Germinal center (tissue), 1 donor: ENCODE measurements at places on chromosomes 12 and 14.
A peak's percentile ranks its signal among the peaks of the same experiment; 100 is the strongest.

GRCh38 chr14:80956922-80957321, 1.5 kb downstream of the TSHR start:
- peak; percentile 18 for DNase-seq

DNA sequence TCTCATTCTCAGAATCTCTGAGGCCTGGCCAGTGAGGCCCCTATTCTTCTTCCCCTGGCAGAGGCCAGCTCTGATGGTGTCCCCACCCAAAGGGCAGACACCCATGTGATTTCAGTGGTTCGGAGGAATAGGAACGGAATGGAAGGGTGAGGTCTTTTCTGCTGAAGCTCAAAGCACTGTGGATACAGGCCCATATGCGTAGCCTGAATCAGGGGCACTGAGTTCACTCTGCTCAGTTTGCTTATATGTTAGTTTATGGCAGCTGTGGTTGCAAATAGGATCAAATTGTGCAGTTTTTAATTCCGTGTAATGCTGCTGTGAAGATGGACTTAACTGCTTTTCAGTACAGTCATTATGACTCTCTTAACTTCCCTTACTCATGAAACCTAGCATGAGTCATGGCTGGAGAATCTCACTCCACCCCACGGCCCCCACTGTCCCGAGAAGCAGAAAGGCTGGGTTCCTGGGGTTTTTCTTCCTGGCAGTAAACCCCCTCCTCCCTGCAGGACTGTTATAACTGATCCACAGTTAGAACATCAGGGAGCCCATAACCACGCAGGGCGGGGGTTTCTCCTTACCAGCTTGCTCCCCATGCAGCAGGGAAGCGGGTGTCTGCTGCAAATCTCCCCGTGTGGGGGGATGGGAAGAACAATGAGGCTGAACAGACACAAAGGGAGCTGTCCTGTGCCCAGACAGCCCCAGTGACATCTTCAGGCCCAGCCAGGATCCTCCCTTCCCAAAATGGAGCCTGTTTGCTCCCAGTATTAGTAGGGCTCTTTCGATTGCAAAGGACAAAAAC, 122.7 kb downstream of the SLC38A6 start:
- no peak for DNase-seq

DNA sequence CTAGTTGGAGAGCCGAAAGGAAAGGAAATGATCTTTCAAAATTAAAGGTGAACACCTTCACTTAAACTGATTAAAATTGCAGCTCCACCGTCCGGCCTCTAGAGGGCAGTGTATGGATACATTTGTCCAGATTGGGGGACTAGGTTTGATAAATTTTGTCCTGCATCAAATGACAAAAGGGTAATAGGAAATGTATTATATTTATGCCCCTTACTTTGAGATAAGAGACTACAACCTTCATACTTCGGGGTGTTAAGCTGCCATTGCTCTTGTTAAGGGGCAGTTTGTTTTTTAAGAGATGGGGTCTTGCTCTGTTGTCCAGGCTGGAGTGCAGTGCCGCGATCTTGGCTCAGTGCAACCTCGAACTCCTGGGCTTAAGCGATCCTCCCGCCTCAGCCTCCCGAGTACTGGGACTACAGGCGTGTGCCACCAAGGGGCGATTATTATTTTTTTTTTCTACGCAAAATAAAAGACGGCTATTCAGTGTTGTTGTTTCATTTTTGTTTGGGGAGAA, 818 bp upstream of the SUOX start:
- peak; percentile 73 for DNase-seq

GRCh38 chr12:54932038-54932437, 52.5 kb downstream of the TESPA1 start:
- no peak for DNase-seq

DNA sequence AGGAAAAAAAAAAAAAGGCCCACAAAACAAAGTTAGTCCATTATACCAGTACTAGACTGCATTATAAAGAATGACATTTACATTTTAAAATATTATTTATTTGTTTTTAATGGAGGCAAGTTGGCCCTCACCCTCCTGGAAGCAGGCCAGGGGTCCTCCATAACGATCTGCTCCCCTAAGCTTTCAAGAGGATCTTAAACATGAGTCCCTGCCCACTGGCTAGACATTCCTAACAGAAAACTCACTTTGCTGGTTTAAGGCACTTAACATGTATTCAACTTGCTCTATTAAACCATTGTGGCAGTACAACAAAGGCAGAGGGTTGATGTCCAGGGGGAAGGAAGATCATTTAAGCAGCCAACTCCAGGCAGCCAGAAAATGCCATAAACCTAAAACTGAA, 111.4 kb downstream of the STXBP6 start:
- no peak for DNase-seq

DNA sequence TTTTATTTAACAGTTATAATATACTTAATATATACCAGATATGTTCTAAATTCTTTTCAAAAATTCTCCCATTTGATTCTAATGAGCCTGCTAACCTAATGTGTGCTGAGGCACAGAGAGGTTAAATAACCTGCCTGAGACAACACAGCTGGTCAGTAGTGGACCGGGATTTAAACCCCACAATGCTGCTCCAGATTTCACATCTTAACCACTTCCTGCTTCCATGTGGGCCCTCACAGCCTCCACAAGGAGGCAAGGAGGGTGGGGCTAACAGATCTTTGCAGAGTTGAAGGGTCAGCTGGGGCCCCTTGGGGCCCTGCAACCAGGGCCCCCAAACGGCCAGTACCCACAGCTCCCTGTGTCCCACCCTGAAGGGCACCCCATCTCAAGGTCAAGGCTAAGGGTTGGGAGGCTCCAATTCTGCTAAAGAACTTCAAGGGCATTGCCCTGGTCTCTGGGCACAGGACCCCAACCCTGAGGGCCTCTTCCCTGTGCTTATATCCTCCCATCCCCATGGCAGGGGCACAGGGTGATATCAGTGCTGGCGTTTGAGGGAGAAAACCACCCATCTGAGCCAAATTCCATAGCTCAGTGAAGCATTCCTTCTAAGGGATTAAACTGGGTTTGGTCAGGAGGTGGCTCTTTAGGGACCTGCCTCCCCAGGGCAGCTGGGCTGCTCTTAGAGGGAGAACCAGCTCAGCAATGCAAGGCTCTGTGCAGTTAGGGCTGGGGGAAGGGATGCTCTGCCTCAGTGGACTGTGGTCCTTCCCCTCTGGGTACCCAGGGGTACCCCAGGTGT, 2.2 kb downstream of the KRT80 start:
- DNase-seq: no peak

GRCh38 chr14:92665661-92666110, 82.7 kb downstream of the LGMN start:
- DNase-seq: no peak

GRCh38 chr12:49654715-49655114, 31.4 kb downstream of the PRPF40B start:
- DNase-seq: no peak

DNA sequence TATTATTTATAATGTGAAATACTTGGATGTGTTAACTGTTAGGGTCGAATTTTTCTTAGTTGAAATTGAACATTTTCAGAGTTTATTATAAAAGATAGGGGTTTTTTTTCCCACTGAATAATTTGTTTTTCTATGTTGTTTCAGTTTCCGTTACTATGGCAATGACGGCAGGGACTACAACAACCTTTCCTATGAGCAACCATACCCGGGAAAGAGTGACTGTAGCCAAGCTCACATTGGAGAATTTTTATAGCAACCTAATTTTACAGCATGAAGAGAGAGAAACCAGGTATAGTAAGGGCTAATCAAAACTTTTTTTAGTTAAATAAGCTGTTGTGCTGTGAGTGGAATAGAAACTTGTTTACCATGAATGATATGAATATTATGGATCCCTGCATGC, 35.1 kb upstream of the BMAL2 start:
- DNase-seq: no peak

DNA sequence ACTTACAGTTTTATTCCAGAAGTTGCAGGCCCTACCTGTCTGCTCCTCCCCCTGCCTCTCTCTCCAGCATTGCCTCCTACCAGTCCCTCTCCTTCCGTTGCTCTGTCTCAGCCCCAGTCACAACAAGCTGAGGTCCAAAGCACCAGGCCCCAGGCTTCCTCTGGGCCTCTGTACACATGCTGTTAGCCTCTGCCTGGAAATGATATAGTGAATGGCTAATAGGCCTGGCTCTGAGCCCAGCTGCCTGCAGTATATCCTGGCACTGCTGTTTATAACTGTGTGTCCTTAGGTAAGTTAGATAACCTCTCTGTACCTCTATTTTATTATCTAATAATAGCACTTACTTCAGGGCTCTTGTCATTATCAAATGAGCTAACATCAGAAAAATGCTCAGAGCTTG, 114.9 kb upstream of the PWP1 start:
- no peak for DNase-seq

GRCh38 chr14:94058128-94058673, 22.8 kb downstream of the DDX24 start:
- DNase-seq: no peak

DNA sequence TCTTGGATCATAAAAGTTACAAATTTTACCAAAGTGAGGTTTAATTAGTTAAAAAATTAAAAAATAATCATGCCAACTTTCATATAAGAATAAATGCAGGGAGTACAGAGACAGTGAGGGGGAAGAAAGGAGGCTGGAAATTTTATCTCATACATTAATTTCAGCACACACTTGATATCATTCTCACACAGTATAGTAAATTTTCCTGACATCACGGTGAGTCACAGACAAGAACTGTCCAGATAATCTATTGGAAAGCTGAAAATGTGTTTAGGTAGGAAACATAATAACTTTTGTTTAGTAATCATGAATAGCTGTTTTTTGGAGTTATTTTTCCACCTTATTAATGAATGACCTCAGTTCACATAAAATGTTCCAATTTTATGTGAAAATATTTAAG, 1204.8 kb downstream of the GALC start:
- no peak for DNase-seq

- DNase-seq: peak; percentile 35
Observed at GRCh38 chr12:46360908-46361666, 11.5 kb downstream of the SLC38A2 start.

- DNase-seq: no peak
Observed at GRCh38 chr12:105706321-105706972, 376.0 kb downstream of the C12orf75 start.

DNA sequence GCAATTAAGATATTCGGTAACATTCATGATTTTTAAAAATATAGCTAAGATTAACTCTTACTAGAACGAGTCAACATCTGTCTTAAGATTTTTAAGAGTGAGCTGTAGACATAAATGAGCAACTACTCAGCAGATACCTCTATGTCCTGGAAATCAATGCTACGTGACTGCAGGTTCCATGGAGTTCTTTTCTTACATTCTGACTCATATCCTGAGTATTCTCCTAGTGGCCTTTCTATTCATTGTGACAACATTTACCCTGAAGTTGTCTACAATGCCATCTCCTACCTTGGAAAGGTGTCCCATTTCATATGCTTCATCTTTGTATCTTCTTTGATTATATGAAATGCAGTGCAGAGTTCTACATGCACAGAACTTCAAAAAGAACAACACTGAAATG, 59.9 kb downstream of the PKP2 start:
- no peak for DNase-seq

GRCh38 chr12:88416786-88417185, 163.5 kb downstream of the KITLG start:
- DNase-seq: no peak

DNA sequence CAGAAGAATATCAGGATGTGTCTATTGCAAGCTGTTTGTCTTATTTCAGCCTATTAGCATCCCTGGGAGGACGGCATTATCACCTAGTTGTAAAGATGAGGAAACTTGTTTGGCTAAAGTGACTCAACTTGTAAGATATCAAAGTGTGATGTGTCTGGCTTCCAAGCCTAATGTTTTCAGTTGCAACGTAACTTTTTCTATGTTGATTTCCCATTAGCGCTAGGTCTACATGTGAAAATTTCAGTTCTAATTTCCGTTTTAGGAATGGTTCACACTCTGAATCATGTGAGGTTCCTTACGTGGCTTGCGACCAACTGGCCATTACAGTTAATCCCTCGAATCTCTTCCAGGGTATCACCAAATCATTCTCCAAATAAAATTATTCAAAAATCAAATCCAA, 58.0 kb downstream of the LLPH start:
- no peak for DNase-seq

- DNase-seq: peak; percentile 71
Observed at GRCh38 chr12:110937104-110937641, 16.8 kb upstream of the MYL2 start.

DNA sequence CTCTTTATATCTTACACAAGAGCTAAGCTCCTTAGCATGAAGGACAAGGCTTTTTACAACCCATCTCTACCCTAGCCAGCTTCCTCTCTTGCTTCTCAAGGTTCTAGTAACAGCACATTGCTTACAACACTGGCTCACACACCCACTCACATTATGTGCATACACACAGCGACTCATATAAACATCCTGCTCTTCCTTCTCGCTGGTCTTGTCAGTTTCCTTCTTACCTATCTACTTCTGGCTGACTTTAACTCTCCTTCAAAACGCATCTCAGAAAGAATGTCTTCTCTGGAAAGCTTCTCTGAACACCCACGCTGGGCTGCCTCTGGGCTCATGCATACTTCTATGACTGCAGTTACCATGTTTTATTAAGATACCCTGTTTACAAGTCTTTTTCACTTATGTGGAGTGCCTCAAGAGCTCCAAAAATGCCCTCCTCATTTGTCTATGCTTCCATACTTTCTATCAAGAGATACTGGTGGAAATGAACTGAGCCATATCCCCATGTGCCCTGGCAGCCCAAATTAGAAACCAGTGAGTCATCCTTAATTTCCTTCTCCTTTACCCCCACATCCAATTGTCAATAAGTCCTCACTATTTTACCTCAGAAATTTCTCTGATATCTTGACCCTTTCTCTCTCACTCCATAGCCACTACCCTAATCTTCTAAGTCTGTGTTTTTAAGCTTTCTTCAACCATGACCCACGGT, 126.9 kb upstream of the KRAS start:
- DNase-seq: peak; percentile 7

DNA sequence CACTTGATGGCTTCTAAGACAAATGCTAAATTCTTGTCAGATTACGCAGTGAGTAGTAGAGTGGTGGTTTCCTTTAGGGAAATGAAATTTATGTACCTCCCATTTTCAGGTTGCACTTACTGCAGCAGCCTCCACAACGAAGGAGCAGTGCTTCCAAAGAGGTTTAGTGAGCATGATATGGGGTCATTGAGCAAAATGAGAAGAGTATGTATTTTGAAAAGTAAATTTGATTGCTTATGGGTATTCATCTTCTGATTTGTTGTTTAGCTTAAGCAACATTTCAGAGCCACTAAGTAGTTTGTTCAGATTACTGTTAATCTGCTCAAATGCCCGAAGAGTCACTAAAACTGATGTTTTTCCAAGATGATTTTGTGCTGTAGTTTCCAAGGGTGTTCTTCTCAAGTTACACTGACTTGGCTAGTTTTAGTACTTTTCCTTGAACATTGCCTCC, 493.6 kb downstream of the PCNX1 start:
- no peak for DNase-seq

DNA sequence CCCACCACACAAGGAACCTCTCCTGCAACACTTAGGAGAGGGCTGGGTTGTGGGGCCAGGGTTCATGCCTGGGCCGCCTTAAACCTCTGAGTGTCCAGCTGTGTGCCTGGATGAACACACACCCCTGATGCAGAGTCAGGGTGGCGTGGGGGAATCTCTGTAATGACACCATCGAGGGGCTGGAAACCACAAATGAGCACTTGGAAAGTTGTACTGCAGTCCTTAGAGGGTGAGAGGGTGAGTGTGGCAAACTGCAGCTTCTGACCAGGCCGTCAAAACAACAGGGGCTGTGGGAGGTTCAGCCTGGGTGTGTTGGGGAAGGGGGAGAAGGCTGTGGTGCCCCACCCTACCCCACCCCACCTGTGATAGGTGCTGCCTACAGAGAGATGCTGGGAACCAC, 12.4 kb upstream of the KRT5 start:
- DNase-seq: no peak
